HT-29 (cell line): ENCODE measurements at places on chromosomes 4 and X.
A peak's percentile ranks its signal among the peaks of the same experiment; 100 is the strongest.

- DNase-seq = peak; percentile 50
Observed at GRCh38 chrX:130097507-130098209, 12.6 kb downstream of the ELF4 start.

DNA sequence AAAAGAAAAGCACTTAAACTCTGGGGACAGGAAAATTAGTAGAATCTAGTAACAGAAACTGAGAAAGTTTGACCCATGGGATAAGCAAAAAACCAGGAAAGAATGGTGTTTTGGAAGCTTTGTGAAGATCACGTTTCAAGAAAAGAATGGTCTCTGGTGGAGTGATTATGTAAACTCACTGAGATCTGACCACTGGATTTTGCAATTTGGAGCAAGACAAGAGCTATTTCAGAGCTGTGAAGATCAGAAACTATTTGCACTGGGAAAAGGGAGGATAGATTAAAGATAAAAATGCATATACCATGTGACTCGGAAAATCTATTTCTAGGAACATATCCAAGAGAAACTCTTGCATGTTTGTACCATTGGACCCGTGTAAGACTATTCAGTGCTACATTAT lies 4.3 kb downstream of the TMPRSS11D start:
- no peak for DNase-seq

GRCh38 chrX:118507766-118508165 lies 12.2 kb downstream of the DOCK11 start:
- DNase-seq = no peak

DNA sequence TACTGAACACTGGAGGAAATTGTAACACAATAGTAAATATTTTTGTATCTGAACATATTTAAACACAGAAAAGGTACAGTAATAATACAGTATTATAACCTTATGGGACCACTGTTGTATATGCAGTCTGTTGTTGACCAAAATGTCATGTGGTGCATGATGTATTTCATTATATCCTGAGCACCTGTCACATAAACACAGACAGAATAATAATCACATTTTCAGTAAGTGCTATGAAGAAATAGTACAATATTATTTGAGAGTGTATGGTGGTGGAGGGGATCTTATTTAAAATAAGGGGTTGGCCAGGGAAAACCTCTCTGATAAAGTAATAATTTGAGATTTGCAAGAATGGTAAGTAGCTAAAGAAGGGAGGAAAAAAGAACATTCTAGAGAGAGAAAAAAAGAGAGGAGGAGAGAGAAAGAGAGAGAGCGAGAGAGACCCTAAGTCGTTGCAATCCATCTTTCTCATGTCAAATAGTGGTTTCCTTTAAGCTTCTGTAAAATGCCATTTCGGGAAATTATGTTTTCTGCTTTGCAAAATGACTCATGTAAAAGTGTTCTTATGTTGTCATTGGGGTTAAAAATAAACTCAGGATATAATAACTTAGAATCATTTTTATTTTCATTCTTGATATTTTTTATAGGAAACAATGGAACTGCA lies 19.3 kb upstream of the CLNK start:
- DNase-seq = no peak

- peak; percentile 72 for DNase-seq
Observed at GRCh38 chrX:152821145-152821765, 9.3 kb downstream of the CETN2 start.

GRCh38 chr4:168574581-168575295 lies 77.9 kb downstream of the PALLD start:
- no peak for DNase-seq

DNA sequence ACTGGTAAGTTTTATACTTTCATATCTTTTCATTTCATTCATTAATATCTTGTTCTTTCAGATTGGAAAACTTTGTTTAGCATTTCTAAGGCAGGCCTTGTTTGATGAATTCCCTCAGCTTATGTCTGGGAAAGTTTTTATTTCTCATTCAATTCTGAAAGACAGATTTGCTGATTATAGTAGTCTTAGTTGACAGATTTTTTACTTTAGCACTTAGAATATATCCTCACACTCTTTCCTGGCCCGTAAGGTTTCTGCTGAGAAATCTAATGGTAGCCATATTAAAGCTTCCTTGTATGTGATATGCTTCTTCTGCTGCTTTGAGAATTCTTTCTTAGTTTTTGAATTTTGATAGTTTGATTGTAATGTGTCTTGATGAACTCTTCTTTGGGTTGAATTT lies 296.6 kb downstream of the CHIC1 start:
- no peak for DNase-seq

GRCh38 chr4:108359986-108360681 lies 191.4 kb upstream of the LEF1 start:
- DNase-seq = no peak

- no peak for DNase-seq
Observed at GRCh38 chr4:7705593-7705992, 234.1 kb downstream of the AFAP1 start.

DNA sequence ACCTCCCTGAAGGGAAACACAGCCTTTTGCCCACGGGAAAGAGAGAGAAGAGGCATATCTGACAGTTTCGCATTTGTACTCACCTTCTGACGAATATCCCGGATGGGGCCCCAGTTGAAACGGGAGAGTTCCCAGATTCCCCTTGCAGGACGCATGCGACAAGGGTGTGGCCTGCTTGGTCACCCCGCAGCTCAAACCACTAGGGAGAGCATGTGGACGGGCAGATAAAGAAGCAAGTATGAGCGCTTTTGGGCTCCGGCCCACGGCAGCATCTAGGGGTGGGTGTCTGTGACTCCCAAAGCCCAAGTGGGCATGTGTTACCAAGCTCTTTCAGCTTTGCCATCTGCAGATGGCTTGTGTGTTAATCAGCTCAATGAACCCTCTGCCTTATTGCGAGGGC lies 70.1 kb upstream of the MED14 start:
- no peak for DNase-seq

- DNase-seq = no peak
Observed at GRCh38 chr4:182015893-182016292, 227.3 kb upstream of the TENM3 start.

DNA sequence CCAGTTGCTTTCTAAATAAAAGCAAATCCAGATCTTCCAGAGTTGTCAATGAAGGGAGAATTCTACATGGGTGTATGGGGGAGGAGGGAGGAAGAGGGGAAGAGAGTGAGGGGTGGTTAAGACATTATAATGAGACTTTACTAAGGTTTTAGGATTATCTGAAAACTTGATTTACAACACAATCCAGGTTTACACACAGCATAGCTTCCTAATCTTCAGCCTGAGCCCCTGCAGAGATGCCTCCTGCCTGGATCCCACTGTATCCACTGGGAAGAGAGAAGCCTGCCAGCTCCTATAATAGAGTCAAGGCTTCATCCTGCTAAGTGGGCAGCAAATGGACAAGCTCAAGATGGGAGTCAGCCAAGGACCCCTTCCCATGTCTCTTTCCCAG lies 85.6 kb upstream of the KIT start:
- DNase-seq = no peak

DNA sequence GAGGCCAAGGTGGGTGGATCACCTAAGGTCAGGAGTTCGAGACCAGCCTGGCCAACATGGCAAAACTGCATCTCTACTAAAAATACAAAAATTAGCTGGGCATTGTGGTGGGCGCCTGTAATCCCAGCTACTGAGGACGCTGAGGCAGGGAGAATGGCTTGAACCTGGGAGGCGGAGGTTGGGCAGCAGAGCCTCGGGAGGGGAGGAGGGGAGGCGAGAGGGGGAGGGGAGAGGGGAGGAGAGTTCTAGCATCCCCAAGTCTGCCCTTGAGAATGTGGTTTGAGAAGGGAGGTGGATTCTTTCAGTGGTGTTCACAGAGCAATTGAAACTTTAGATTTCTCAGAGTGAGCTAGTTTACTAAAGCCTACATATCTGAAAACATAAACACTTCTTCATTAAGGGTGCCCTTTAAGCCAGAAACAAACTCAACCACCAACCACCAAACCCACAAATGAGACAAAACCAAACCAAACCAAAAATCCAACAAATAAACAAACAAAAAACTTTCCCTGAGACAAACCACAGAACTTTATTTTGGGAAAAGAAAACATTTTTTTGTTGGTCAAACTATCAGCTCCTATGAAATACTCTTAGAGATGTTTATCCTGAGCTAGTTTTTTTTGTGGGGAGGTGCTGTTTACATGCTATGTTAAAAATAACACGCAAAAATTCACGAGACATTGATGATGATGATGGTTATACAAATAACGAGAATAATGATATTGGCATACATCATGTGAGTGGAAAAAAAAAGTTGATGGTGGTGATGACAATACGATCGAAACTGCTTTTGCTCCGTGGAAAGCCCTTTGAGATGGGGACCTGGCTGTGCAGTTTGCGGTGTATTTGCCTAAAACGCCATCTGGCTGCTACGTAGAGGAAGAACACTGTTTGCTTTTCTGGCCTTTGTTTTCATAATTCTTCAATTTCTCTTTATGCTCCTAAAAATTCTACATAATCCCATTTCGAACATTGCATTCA lies 98.2 kb upstream of the PRKX start:
- DNase-seq = peak; percentile 31

DNA sequence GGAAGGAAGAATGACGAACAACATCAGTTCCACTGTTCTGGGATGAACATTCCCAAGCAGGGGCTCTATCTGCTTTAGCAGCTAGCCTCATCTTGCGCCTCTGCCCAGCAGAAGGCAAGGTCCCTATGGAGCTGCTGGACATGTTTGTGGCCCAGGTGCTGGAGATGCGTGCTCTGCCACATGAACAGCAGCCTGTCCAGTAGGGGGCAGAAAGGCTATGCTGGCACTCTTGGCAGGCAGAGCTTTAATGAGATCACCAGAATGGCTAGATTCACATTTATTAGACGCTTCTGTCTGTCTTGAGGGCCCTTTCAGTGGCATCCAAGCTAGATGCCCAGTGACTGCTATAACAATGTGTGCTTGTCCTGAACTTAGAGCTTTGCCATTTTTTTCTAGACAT lies 1826.0 kb downstream of the STIM2 start:
- DNase-seq = peak; percentile 65

- DNase-seq = no peak
Observed at GRCh38 chr4:88286897-88287296, 2.5 kb upstream of the PPM1K start.

DNA sequence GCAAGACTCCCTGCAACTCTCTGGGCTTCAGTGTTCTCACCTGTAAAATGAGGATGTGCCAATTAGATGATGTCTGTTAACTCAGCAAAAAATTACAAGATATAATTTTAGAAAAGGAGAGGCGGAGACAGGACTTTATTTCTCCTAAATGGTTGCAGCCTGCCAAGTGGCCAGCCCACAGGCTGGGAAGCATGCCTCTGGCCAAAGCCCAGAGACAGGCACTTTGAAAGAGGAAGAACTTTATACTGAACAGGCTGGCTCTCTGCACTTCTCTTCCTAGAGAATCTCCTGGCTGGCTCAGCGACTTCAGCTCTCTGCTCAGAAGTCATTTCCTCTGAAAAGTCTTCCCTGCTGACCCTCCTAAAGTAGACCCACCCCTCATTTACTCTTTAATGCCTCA lies 3.7 kb downstream of the PRDM5 start:
- no peak for DNase-seq

- DNase-seq = no peak
Observed at GRCh38 chrX:1466971-1467561, 14.4 kb upstream of the ASMTL start.

DNA sequence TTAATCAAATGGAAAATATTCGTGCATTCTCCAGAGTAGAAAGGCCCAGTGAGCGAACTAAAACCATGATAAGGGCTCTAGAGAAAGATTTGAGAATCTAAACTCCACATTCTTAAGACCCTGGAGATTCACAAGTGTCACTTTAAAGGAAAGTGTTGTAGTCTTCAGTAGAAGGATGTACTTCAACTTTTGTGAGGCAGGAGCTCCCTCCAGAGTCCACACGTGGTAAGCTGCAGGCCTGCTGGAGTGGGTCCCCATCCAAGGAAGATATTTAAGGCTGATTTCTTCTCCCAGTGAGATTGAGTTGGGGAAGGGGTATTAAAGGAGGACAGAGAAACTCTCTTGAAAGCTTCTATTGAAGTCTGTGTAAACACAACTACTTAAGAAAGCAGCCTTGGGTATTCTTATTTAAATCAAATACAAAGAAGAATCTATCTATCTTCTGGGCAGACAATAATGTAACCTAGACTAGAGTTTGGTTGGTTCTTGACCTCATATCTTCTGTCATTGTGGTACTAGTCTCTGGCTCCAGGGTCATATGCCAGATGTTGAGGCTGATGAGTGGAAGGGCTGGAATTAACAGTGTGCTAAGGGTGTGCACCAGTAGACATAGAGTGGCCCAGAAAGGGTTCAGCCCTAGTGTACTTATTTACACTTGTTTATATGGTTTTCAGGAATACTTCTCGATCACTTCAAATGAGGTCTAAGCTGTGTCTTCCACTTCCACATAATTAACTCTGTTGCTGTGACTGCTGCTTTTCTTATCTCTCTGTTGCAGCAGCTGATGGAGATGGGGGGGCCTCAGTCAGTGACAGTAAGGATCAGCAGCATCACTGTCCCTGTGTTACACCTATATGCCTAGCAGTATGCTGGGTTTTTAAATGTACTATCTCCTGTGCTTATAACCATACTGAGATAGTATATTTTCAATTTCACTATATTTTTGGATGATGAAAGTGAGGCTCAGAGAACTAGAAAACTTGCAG lies 76.1 kb downstream of the HMGB2 start:
- peak; percentile 53 for DNase-seq

GRCh38 chr4:40143926-40144508 lies 52.8 kb upstream of the RHOH start:
- no peak for DNase-seq

DNA sequence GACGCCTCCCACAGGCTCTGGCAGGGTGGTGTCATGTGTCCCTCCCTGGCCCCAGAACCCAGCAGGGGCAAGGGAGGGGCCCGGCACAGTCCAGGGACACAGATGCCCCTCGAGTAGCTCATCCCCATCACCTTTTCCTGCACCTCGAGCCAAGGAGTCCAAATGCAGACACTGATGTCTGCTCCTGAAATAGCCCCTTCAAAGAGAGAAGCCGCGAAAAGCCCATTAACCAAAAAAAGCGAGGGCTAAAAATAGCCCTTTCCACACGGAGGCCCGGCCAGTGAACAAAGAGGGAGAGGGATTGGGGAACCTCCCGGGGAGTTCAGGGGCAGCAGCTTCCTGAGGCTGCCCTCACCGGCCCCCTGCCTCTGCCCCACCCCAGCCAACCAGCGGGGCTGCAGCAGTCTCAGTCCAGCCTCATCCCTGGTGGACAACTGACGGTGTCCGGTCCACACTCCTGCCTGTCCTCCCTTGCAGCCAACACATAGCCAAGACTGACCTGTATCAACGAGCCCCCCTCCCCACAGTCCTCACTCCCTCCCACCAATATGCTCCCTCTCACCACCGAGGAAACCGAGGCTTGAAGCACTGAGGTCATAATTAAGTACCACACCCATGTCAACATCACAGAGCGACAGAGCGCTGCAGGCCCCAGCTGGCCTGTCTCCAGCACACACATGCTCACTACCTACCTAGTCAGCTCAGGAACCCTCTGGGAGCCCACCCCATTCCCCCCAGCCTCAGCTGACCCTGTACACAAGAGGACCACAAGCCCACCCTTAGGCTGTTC lies 23.9 kb downstream of the WDR1 start:
- DNase-seq = no peak

GRCh38 chrX:20442597-20442996 lies 175.9 kb upstream of the RPS6KA3 start:
- DNase-seq = peak; percentile 92

GRCh38 chr4:6197433-6198174 lies 2.7 kb downstream of the JAKMIP1 start:
- DNase-seq = no peak
